ENCODE measurements at places on chromosomes 16 and 17.
A peak's percentile ranks its signal among the peaks of the same experiment; 100 is the strongest.

GRCh38 chr17:55770196-55770870 lies 19.5 kb downstream of the PCTP start:
- DNase-seq, result no peak

- no peak for DNase-seq
These were observed 13.3 kb downstream of the NXPH3 start for GRCh38 chr17:49588726-49589576.

GRCh38 chr17:74117999-74118421 lies 85.5 kb upstream of the RPL38 start:
- no peak for DNase-seq

DNA sequence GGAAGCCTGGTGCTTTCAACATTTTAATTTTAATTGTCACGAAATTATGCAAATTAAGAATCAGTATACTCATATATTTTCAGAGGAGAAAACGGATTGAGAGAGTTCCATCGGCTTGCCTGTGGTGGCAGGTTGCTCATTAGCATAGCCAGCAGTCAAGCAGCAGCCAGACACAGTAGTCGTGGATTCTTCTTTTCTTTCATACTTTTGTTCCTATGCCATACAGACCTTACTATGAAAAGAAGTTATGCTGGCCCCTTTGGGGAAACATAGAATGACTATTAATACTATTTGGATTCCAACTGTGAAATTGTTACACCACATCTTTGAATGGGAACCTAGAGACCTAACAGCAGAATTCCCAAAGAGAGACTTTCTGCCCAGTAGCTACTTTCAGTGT lies 617.7 kb upstream of the CA10 start:
- no peak for DNase-seq

- DNase-seq, result peak; percentile 19
These were observed 124.9 kb downstream of the METRNL start for GRCh38 chr17:83204230-83204725.

DNA sequence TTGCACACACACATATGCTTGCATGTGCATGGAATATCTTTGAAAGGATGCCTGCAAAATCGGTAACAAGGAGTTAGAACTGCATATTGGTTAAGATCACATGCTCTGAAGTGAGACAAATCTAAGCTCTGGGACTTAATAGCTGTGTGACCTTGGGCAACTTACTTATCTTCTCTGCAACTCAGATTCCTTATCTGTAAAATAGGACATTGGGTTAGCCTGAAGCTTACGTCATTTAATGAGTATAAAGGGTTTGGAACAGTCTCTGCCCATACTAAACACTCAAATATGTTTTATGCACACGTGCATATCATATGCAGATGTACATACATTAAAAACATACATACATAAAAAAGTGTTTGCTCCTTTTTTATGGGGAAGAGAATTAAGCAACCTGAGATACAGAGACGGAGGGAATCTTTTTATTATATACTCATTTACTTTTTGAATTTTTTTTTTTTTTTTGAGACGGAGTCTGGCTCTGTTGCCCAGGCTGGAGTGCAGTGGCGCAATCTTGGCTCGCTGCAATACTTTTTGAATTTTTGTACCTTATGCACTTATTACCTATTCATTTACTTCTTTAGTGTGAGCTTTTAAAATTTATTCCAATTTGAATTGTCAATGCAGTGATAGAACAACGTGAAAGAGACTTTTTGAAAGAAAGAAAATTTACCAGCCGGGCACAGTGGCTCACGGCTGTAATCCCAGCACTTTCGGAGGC lies 206.2 kb downstream of the CCDC182 start:
- no peak for DNase-seq

DNA sequence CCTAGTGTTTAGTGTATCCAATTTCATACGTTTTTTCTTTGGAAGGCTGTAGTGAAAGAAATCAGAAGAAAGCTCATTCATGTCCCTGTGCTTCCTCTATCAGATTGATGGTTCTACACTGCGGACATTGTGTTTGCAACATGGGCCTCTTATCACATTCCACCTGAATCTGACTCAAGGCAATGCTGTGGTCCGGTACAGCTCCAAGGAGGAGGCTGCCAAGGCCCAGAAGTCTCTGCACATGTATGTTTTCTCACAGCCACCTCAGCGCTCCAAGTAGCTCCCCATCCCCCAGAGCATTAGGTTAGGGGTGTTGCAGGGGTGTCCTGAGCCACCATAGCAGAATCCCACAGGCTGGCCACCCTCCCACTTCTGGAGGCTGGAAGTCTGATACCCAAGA lies 25.2 kb downstream of the TMC6 start:
- DNase-seq, result no peak

GRCh38 chr16:70582280-70582978 lies 58.8 kb downstream of the SF3B3 start:
- DNase-seq, result no peak

DNA sequence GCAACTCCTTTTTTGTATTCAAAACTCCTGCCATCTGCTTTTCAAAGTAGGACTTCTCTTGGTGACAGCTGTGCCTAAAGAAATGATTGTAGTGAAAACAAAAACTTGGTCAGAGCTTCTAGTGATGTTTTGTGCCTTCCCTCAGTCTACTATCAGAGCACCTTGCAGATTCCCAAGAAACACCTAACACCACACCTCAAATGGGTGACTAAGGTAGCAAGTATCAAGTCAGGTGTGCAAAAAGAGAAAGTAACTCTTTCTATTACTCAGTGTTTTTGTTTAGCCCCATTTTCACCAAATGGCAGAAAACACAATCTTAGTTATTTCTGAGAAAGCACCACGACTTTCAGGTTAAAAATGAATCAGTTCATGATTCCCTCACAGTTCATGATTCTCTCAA lies 2.0 kb upstream of the PMFBP1 start:
- no peak for DNase-seq

- no peak for DNase-seq
These were observed 41.8 kb upstream of the SEC14L1 start for GRCh38 chr17:77098884-77099545.

DNA sequence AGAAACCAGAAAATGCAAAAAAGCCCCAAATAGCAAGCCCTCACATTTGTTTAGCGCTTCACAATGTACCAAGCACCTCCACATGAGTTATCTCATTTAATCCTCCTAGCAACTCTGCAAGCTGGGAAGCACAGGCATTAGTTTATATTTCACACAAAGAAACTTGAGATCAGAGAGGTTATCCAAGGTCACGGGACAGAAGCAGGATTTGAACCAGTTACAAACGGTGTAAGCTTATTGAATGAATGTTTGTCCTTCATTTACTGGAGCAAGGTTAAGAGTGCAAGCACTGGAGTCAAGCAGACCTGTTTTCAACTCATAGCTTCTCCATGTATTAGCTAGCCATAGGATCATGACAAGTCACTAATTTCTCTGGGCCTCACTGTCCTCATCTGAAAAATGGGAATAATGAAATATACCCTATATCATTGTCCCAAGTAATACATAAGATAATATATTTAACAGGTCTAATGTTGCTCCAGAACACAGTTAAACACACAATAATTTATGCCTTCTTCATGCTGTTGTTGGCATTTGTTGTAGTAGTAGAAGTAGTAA lies 6.1 kb upstream of the HLF start:
- no peak for DNase-seq

GRCh38 chr17:604765-605164 lies 109.9 kb downstream of the VPS53 start:
- DNase-seq, result no peak

DNA sequence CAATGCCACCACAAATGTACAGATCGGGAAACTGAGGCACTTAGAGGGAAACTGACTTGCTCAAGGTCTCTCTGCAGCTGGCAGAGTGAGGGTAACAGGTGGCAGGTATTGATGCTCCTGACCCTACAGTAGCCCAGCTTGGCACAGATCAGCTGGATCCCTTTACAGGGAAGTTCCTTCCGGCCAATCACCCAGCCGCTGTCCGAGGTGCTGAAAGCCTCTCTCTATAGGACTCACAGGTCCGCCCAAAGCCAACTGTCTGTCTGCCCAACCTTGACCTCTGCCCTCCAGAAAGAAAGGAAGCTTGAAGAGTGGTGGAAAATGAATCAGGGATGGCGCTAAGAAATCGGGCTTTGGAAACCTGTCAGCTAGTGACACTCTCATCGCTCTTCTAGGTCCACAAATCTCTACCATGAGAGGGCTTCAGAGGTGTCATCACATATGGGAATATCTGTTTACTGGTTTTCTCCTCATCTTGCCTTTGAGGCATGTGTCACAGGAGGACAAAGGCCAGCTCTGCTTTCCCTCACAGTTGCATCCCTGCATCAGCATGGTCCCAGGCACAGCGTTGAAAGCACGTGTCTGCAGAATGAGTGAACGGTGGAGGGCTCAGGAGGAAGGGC lies 246.2 kb downstream of the KATNIP start:
- DNase-seq, result no peak

GRCh38 chr16:85564277-85565051 lies 48.7 kb upstream of the GSE1 start:
- DNase-seq, result no peak

DNA sequence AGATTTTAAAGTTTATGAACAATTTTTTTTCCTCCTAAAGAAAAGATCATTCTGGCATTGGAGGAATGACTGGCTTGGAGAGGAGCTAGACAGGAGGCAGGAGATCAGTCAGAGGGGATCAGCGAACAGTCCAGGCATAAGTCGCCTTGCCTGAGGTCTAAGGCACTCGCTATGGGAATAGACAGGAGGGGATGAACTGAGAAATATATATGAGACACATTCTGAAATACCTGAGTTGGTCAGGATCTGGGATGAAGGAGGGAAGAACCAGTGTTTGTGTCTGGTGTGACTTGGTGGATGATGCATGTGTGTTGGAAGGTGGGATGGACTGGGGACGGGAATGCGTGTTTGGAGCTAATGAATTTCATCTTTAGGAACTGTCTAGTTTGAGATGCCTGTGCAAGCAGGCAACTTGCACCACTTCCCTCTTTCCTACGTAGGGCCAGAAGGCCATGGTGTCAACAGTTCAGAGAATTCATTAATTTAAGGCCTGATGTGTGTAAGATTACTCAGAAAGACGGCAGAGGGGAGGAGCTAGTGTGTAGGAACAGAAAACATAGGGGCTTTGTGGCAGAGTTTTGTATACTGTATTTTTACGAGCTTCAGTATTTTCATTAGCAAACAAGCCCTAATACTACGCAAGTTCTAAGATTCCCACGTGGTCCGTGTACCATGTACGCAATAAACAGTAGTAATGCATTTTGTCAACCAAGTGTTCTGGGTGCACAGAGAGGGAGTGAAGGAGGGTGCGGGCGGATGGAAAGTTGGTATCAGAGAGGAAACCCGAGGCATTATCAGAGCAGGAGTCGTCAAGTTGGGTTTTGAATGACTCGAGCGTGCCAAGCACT lies 825 bp downstream of the HEATR6 start:
- no peak for DNase-seq
